T-helper 2 cell treated with Interferon-gamma antibody and Interleukin-4, amounts not matched to agents 5 μg/mL and 100 μg/mL, for 36 hours (primary cell): ENCODE measurements at places on chromosomes 7 and 10.

DNA sequence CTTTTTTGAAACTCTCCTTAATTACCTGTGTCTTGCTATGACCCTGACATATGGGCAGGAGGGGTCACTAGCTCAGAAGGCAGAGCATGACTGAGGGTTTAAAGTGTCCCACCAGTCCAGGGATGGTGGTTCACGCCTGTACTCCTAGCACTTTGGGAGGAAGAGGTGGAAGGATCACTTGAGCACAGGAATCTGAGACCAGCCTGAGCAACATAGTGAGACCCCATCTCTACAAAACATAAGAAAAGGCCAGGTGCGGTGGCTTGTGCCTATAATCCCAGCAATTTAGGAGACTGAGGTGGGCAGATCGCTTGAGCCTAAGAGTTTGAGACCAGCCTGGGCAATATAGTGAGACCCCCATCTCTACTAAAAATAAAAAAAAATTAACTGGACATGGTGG, 133.8 kb downstream of the TMEM178B start:
- DNase-seq: no peak

DNA sequence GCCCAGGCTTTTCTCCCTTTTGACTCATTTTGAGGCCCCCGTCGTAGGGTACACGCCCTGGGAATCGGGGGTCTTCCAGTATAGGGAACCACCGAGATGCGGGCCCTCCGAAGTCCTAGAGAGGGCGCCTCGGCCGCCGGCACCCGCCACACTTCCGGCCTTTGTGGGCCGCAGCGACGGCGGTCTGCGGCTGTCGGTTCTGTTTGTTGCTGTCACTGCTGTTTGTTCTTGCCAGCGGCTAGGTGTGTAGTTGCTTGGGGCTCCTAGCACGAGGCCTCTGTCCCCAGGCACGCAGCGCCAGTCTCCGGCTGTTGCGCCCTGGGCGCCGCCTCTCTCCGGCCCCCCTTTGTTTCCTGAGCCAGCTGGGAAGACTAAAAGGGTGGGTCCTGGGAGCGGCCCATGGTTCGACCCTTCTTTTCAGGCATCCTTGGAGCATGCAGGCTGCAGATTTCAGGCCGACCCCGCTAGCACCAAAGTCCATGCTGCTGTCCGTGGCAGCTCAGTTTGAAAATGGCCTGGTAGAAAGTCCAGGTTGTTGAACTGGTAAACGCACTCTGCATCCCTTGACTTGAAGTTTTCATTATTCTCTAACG, 17.8 kb upstream of the ZKSCAN1 start:
- peak; percentile 62 for DNase-seq

DNA sequence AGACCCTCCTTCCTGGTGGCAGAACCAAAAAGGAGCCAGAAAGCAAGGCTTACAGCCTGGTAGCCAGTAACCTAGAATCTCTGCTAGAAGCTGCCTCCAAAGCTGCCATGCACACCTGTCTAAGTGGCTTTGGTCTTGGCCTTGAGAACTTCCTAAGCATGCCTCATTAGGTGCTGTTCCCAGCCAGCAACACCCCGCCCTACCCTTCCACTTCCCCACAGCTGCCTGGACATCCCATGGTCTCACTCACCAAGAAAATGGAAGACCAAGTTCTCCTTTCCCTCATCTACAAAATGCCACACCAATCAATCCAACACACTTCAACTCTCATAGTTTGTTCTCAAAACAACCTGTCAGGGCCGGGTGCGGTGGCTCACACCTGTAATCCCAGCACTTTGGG, 4.2 kb downstream of the PSAP start:
- DNase-seq: no peak

DNA sequence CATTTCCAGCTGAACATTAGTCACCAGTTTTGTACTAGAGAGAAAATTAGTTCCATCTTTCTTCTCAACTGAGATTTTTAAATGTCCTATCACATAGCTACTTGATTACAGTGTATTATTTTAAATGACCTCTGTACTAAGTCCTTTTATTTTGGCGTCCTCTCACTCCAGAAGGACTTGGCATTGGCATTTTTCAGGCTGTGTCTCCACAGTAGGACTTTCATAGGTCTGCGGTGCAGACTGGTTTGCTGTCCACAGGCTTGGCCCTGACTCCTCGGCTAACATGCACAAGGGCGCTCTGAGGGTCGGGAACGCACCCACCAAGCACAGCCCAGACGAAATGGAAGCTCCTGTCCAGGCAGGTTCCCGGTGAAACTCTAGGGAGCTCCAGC, 6.5 kb downstream of the PTPRE start:
- DNase-seq: no peak

- no peak for DNase-seq
Observed at GRCh38 chr7:115356139-115356746, 434.3 kb downstream of the MDFIC start.

DNA sequence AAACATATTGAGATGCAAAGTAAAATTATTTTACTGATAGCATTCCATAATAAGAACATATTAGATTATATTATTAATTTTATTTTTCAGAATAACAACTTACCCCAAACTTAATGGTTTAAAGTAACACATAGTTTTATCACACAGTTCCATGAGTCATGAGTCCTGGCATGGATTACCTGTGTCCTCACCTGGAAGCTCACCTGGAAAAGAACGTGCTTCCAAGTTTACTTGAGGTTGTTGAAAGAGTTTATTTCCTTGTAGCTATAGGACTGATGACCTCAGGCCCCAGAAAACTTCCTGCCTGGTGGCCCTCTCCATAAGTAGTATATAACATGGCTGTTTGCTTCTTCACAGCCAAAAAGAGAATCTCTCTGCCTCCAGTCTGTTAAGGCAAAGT, 254.6 kb downstream of the TFEC start:
- no peak for DNase-seq

DNA sequence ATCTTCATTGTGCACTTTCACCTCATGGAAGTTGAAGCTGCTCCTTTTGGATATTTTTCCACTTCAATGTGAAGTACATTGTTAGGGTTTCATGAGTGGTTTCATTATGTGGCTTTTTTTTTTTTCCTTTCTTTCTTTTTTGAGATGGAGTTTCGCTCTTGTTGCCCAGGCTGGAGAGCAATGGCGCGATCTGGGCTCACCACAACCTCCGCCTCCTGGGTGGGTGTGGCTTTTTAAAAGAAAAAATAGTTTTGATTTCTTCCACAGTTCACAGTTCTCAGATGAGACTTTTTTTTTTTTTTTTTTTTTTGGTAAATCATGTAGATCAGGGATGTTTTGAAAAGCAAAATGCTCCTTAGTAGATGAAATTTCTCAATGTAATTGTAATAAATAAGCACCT, 652.3 kb upstream of the ANKRD30A start:
- DNase-seq: no peak

DNA sequence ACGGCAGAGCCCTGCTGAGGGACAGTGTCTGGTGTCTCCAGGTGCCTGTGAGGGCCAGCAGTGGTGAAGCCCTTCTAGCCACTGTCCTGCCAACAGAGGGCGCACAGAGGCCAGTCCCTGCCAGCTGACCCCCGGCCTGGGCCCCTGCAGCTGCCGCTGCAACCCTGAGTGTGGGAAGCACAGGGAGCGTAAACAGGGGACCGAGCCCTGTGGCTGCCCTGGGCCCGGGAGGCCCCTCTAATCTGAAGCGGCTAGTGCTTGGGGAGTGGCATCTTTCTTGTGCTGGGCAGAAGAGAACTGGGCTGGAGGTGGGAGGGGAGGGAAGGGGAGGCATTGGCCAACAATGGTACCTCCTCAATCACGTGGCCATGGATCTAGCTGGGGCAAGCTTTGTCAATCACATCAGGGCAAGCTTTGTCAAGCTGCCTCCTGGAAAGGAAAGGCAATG, 34.6 kb downstream of the TRIM8 start:
- DNase-seq: peak; percentile 30

- DNase-seq: no peak
Observed at GRCh38 chr10:121735263-121735662, 137.0 kb upstream of the FGFR2 start.

GRCh38 chr10:79445977-79446757, 743 bp upstream of the ZCCHC24 start:
- no peak for DNase-seq

DNA sequence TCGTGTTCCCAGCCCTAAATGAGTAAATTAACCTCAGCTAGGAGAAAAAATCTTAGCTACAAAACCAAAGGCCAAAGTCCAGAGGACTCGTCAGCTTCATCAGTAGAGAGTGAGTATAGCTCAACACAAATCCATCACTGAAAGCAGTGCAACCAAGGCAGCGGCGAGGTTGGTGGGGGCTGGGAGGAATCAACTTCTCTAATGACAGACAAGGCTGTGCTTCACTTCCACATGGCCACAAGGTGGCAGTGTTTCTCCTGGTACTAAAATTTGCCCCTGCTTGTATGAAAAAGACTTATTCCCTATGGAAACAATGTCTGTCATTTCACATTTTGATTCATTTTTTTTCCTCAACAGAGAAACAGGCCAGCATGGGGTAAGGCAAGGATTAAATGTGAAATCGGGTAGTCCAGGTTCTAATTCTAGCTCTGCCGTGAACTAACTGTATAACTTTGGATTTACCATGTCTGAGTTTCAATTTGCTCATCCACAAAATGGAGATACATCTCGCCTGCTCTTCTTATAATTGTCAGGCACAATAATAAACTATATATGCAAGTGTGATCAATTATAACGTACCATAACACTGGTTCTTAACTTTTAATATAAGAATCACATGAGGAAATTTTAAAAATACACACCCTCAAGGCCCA, 39.3 kb downstream of the FAS start:
- peak; percentile 57 for DNase-seq

GRCh38 chr7:43763183-43763582, 4.7 kb downstream of the BLVRA start:
- DNase-seq: no peak

DNA sequence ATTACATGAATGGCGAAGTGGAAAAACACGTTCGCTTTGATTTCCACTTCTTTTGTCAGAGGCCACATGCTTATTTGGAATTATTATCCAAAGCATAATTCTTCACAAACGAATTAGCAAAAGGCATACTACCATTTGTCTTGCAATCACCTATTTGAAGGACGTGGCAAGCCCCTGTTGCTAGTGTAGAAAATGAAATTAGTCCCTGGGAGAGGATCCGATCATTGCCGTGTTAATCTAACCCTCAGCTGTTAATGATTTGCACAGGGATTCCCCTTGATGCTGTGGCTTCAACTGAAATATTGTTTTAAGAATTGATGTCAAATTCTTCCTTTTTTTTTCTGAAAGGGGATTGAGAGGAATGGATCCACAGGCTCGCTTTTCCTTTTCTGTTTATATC, 4.6 kb downstream of the AGMO start:
- DNase-seq: no peak

DNA sequence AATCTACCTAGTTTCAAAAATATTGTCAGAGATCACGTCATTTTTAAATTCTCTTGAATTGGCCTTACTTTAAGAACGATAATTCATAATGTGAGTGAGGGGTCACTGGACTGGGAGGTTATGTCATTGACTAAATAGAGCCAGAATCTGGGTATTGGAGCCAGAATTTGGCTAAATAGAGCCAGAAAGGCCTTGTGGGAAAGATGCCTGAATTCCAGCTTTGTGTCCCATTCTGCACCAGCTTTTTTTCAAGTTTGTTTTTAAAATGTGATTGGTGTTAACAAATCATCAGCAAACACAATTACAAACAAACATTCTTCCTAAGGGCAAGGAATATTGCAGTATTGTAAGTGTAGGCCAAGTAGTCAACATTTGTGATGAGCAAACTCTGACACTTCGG, 233.2 kb upstream of the PRKCQ start:
- DNase-seq: no peak

GRCh38 chr7:4999369-4999950, 40.5 kb upstream of the MMD2 start:
- no peak for DNase-seq

DNA sequence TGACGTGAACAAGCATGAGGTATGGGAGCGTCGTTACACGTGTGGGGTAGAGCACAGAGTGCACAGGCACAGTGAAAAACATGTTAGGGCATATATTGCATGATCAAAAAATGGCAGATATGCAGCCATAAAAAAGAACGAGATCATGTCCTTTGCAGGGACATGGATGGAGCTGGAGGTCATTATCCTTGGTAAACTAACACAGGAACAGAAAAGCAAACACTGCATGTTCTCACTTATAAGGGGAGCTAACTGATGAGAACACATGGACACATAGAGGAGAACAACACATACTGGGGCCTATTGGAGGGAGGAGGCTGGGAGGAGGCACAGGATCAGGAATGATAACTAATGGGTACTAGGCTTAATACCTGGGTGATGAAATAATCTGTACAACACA, 66.3 kb downstream of the TACC2 start:
- no peak for DNase-seq

DNA sequence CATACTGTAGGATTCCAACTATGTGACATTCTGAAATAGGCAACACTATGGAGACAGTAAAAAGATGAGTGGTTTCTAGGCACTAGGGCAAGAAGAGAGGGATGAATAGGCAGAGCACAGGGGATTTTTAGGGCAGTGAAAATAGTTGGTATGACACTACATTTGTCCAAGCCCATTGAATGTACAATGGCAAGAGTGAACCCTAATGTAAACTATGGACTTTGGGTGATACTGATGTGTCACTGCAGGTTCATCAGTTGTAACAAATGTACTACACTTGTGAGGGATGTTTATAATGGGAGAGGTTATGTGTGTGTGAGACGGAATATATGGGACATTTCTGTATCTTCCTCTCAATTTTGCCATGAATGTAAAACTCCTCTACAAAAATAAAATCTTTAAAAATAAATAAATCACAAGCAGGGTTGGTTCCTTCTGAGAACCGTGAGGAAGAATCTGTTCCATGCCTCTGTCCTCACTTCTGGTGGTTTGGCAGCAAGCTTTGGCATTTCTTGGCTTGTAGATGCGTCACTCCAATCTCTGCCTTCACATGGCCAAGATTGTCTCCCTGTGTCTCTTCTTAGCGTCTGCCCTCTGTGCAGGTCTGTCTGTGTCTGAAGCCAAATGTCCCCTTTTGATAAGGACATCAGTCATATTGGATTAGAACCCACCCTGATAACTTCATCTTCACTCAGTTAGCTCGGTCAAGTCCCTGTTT, 83.1 kb upstream of the AGBL3 start:
- no peak for DNase-seq

GRCh38 chr10:132444877-132445351, 47.9 kb downstream of the PWWP2B start:
- DNase-seq: no peak

DNA sequence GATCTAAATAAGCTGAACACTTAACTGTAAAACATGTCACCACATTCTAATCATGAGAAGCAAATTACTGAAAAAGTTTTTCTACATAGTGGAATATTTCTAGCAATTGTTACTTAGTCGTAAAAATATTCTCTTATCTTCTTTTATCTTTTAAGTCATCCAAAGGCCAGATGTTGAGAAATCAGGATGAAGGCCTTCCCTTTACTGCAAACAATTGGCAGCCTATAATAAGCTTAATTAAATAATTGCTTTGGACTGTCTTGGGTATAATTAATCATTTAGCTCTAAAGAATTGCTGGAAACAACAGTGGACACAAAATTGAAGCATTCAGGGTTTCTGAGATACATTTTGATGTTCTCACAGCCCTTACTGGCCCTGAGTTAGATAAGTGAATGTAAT, 226.5 kb downstream of the FANK1 start:
- no peak for DNase-seq

GRCh38 chr7:143458681-143459080, 15.4 kb downstream of the TAS2R60 start:
- no peak for DNase-seq
